ENCODE measurements at places on chromosomes 7 and 10. TPM values are rescaled to one million over a fixed set of nuclear protein-coding genes. Genes with fewer than 3 reads are reported as not detected.

Gene ACSL5
- total RNA-seq, result 3.2 TPM

Gene OPN1SW
- total RNA-seq, result not detected

Gene SGCE
- total RNA-seq, result 123 TPM

Gene CRYGN
- total RNA-seq, result not detected

Gene ANXA8
- total RNA-seq, result 0.16 TPM

Gene LEP
- total RNA-seq, result not detected

Gene CFAP70
- 0.08 TPM for total RNA-seq

Gene NPFFR1
- total RNA-seq, result not detected

Gene OR2A1
- total RNA-seq, result not detected

Gene DPYSL4
- 1.3 TPM for total RNA-seq

Gene ST8SIA6
- 0.39 TPM for total RNA-seq

Gene MACROH2A2
- 45.5 TPM for total RNA-seq

Gene LIPK
- total RNA-seq, result not detected

Gene SYNPO2L
- not detected for total RNA-seq

DNA sequence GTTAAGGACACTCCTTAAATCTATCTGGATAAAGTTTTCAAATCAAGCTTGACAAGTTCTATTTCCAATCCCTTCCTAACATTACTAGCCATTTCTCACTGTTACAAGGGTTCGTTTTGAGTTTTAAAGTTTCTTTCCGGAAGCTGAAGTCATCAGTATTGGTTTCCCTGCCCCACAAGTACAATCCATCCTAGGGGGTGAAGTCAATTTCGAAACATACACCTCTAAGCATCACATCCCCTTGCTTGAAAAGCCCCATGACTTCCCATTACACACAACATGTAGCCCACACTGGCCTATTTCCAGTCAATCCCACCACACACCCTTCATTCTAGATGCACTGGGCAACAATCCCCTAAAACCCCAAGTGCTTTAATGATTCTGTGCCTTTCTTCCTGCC is 13.0 kb downstream of the DPY19L1 start:
- no peak overlapping the region for H3K4me3 ChIP-seq
- no peaks in the 10 kb centered on the region for H3K36me3 ChIP-seq
- no peaks in the 10 kb centered on the region for H3K27me3 ChIP-seq
- no peaks in the 10 kb centered on the region for H3K4me1 ChIP-seq

- peaks cover 63% of the 10 kb centered on the region for H3K36me3 ChIP-seq
- no peaks in the 10 kb centered on the region for H3K27me3 ChIP-seq
- peak overlapping the region; percentile 84 for H3K4me3 ChIP-seq
- DNase-seq, result no peak
- peak overlapping the region; percentile 86 for H3K27ac ChIP-seq
- peaks cover 42% of the 10 kb centered on the region for H3K4me1 ChIP-seq
Observed at GRCh38 chr10:73999703-74000102, 1.8 kb downstream of the VCL start.

- H3K4me3 ChIP-seq, result no peak overlapping the region
- no peak for DNase-seq
- H3K4me1 ChIP-seq, result no peaks in the 10 kb centered on the region
- no peaks in the 10 kb centered on the region for H3K27me3 ChIP-seq
- no peak overlapping the region for H3K27ac ChIP-seq
Observed at GRCh38 chr10:44422153-44422552, 37.3 kb upstream of the CXCL12 start.

- no peaks in the 10 kb centered on the region for H3K27me3 ChIP-seq
- peaks cover 74% of the 10 kb centered on the region for H3K4me1 ChIP-seq
- H3K27ac ChIP-seq, result peak overlapping the region; percentile 45
- H3K36me3 ChIP-seq, result no peaks in the 10 kb centered on the region
- no peak for DNase-seq
- no peak overlapping the region for H3K4me3 ChIP-seq
Observed at GRCh38 chr10:5589011-5589660, 64.4 kb downstream of the CALML3 start.

- no peak overlapping the region for H3K27ac ChIP-seq
- DNase-seq, result no peak
- no peaks in the 10 kb centered on the region for H3K36me3 ChIP-seq
- no peak overlapping the region for H3K4me3 ChIP-seq
Observed at GRCh38 chr7:127828843-127829500, 177.0 kb downstream of the SND1 start.

- H3K4me1 ChIP-seq, result no peaks in the 10 kb centered on the region
- peak; percentile 29 for DNase-seq
- no peaks in the 10 kb centered on the region for H3K36me3 ChIP-seq
- no peak overlapping the region for H3K4me3 ChIP-seq
Observed at GRCh38 chr10:124225467-124226270, 132.3 kb upstream of the CHST15 start.

DNA sequence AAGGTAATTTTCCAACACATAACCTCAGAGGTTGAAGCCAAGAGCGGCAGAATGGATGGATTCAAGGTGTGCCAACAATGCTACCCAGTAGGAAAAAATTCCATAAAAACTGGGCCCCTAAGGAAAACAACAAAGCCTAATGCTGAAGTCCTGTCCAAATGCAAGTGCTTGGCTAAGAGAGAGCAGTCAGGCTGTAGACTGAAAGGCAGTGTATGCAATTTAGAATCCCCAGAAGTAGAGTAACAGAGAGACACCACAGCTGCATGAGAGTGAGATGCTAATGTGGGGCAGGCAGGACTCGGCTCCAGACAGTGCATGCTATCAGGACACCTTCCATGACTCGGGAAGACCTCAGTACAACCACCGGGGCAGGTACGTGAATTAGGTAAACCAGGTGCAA is 124.5 kb downstream of the ZFAND4 start:
- no peak for DNase-seq
- no peaks in the 10 kb centered on the region for H3K4me1 ChIP-seq
- no peaks in the 10 kb centered on the region for H3K27me3 ChIP-seq
- no peaks in the 10 kb centered on the region for H3K36me3 ChIP-seq

GRCh38 chr7:2059964-2060700 is 172.6 kb downstream of the MAD1L1 start:
- peaks cover 3% of the 10 kb centered on the region for H3K36me3 ChIP-seq
- no peak overlapping the region for H3K27ac ChIP-seq
- H3K4me1 ChIP-seq, result peaks cover 5% of the 10 kb centered on the region
- no peak overlapping the region for H3K4me3 ChIP-seq

DNA sequence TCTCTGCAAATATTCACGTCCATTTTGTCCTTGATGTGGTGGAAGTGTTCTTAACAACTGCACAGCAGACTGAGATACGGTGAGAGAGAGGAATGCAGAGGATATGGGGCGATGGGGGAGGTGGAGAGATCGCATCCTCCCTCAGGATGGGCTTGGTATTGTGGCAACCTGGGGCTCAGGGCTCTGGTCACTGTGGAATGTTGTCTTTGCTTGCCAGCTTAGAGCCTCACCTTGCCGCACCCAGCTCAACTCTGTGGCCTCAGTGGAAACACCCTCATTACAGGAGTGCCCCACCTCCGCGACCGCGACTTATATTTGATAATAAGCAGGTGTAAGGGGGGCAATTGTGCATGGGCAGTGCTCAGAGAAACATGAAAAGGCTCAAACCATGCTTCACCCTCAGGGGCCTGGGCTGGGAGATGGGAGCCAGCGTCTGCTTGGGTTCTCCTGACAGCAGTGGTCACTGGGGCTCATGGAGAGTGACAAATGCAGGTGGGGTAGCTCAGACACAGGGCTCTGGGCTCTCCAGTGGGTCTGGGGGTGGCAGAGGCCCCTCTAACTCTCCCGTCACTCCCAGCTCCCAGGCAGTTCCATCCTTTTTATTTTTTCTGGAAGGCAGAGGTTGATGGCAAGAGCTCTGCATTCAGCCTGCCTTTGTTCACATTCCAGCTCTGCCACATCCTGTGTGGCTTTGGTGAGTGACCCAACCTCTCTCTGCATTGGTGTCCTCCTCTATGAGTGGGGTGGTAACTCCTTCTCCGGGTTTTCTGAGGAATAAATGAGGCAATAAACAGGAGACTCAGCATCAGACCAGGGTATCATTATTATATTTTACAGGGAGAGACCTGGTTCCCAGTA is 43.1 kb upstream of the EMX2 start:
- no peak overlapping the region for H3K27ac ChIP-seq
- no peak for DNase-seq
- peaks cover 7% of the 10 kb centered on the region for H3K27me3 ChIP-seq
- no peak overlapping the region for H3K4me3 ChIP-seq

DNA sequence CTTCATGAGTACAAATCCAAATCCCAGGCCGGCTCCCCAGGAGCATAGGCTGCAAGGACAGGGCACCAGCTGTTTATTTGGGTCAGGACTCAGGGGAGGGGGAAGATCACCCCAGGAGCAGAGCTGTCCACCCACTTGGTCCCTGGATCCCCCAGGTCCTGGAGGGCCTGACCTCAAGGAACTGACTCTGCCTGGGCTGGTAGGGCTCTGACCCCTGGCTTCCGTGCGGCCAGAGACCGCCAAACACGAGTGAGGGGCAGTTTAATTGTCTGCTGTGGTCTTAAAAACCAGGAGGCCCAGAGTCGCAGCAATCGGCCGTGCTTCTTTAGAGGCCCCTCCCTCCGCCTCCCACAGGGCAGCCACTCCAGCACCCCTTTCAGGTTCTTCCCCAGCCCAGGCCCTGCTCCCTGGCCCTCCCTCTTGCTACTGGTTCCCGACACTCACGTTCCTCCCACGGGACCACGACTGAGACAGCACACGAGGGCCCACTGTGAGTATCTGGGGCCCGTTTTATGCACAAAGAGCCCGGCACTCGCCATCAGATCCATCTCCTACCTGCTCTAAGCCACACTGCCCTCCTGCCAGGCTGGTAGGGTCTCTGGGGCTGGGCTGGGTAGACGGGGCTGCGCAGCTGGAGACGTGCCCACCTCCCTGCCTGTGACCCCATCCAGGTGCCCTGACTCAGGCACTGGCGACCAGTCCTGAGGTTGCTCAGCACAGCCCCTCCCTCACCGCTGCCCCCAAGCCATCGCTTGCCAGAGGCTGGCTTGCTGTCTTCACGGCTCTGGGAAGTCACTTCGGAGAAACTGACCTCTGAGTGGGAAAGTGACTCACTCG is 30.0 kb upstream of the CFAP46 start:
- H3K4me1 ChIP-seq, result no peaks in the 10 kb centered on the region
- DNase-seq, result no peak
- no peak overlapping the region for H3K4me3 ChIP-seq
- no peak overlapping the region for H3K27ac ChIP-seq

- H3K4me1 ChIP-seq, result peaks cover 5% of the 10 kb centered on the region
- H3K27me3 ChIP-seq, result peaks cover 27% of the 10 kb centered on the region
- DNase-seq, result no peak
- H3K4me3 ChIP-seq, result peak within 1 kb of the TSS; percentile 39
Observed at GRCh38 chr7:121328508-121329190, at the start of gene WNT16. TSS of gene WNT16 (plus strand) at chr7:121329000. CDS start at chr7:121329293, 293 bp downstream.

- H3K4me3 ChIP-seq, result no peak overlapping the region
- H3K27me3 ChIP-seq, result no peaks in the 10 kb centered on the region
- DNase-seq, result no peak
- no peaks in the 10 kb centered on the region for H3K36me3 ChIP-seq
- H3K4me1 ChIP-seq, result no peaks in the 10 kb centered on the region
Observed at GRCh38 chr7:1093502-1093843, 5.6 kb downstream of the GPER1 start.

- H3K27ac ChIP-seq, result no peak overlapping the region
- peaks cover 40% of the 10 kb centered on the region for H3K4me1 ChIP-seq
- no peak for DNase-seq
- H3K36me3 ChIP-seq, result no peaks in the 10 kb centered on the region
Observed at GRCh38 chr7:46933596-46933995, 648.3 kb downstream of the TNS3 start.

GRCh38 chr7:29858191-29858951 is 52.1 kb downstream of the WIPF3 start:
- H3K4me3 ChIP-seq, result no peak overlapping the region
- H3K27me3 ChIP-seq, result peaks cover 4% of the 10 kb centered on the region
- H3K4me1 ChIP-seq, result peaks cover 15% of the 10 kb centered on the region
- DNase-seq, result peak; percentile 16
- no peak overlapping the region for H3K27ac ChIP-seq
- no peaks in the 10 kb centered on the region for H3K36me3 ChIP-seq

DNA sequence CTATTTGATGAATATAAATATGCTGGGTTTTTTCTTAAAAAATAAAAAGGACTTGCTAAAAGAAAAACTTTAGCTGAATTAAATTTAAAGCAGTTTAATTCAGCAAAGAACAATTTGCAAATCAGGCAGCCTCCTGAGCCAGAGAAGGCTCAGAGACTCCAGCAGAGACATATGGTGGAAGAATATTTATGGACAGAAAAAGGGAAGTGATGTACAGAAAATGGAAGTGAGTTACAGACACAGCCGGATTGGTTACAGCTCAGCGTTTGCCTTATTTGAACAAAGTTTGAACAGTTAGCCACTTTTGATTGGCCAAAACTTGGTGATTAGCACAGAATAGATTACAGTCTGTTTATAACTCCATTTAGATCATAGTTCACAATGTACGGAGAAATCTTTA is 110.3 kb downstream of the GAD2 start:
- H3K36me3 ChIP-seq, result no peaks in the 10 kb centered on the region
- no peaks in the 10 kb centered on the region for H3K4me1 ChIP-seq
- H3K27me3 ChIP-seq, result 0 out of 2 replicates have a peak, but pooled peaks cover 5% of the 10 kb centered on the region
- H3K4me3 ChIP-seq, result no peak overlapping the region
- no peak for DNase-seq
